Stimulated activated CD8-positive, alpha-beta memory T cell treated with anti-CD3 and anti-CD28 coated beads, Interleukin-2, amount 100 ng/mL, for 1 hour (primary cell): ENCODE measurements at places on chromosomes 6 and 20.

- DNase-seq = no peak
Measured at GRCh38 chr6:128062882-128063603, 162.2 kb upstream of the THEMIS start.

DNA sequence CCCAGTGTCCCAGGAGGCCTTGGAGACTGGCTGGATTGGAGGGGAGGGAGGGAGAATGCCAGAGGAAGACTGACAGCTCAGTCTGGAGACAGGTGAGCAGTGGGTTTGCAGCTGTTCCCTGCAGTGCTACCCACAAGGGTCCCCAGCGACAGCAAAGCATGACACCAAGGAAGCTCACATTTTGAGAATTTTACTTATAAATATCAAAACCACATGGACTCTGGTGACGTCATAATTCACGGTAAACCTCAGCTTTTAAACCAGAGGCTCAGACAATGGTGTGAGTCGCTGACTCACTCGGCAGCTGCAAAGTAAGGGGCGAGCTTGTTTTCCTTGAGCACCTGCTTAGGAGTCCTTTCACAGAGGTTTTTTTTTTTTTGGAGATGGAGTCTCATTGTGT, 65.2 kb downstream of the THBS2 start:
- DNase-seq = no peak

DNA sequence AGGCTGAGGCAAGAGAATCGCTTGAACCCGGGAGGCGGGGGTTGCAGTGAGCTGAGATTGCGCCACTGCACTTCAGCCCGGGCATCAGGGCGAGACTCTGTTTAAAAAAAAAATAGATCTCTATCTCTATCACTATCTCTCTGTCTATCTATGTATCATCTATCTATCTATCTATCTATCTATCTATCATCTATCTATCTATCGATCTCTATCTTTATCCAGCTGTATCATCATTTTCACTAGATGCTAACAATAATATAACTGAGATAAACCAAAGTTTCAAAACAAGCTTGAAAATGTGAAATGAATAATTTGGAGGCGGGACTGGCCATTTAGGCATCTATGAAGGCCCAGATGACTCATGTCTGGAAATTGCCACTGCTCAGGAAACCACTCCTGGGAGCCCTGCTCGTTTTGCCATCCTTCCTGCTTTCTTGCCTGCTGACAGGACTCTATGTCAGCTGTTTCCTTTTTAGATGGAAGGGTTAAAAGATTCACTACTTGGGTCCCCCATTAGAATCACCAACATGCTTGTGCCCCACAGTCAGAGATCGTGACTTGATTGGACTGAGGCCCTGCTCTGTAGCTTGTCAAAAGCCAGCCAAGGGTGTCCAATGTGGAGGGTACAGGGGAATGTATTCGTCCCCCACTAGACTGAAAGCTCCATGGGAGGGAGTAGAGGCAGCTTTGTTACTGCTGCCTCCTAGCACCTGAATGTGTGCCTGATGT, 61.7 kb downstream of the UTRN start:
- no peak for DNase-seq

GRCh38 chr6:108870357-108870756, 22.1 kb downstream of the ARMC2 start:
- DNase-seq = no peak

DNA sequence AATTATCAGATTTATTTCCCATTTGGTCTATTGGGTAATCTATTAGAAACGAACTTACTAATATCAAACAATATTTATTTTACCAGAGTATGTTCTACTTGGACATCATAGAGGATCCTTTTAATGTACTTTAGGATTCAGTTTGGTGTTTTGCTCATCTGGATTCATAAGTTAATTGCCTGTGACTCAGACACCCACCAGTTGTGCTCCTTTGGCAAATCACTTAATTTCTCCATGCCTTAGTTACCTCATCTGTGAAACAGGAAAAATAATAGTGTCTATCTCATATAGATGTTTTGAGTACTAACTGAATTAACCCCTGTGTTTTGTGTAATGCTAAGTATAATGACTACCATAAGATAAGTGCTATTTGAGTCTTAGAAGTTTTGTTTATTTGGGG, 292.1 kb downstream of the LAMA2 start:
- no peak for DNase-seq
